ENCODE measurements at places on chromosomes 11 and 22. TPM values are rescaled to one million over a fixed set of nuclear protein-coding genes. Genes with fewer than 3 reads are reported as not detected.

The SULT4A1 gene
- total RNA-seq: 9.1 TPM

The TRIM29 gene
- total RNA-seq: 0.43 TPM

DNA sequence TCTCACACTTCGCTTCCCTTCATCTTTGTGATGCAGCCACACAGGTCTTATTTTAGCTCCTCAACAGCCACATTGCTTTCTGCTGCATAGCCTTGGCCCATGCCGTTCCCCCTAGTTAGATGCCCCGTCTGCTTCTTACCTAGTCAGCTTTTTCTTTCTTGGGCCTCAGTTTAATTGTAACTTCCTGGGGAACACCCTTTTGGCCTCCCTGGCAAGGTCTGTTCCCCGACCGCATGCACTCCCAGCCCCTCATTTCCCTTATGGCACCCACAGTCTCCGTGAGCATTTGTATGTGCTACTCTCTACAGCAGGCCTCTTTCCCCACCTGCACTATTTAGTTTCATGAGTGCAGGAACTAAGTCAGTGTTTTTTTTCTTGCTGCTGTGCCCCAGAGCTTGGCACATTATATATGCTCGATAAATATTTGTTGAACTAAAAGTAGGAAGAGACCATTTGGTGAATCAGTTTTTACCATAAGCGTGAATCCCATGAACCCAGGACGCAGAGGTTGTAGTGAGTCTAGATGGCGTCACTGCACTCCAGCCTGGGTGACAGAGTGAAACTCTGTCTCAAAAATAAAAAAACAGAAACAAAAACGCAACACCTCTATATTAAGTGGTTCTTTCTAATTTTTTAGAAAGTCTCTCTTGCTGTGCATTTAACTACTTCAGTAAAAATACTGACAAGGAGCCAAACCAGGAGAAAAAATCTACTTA is 38.5 kb downstream of the TNRC6B start:
- DNase-seq: no peak

DNA sequence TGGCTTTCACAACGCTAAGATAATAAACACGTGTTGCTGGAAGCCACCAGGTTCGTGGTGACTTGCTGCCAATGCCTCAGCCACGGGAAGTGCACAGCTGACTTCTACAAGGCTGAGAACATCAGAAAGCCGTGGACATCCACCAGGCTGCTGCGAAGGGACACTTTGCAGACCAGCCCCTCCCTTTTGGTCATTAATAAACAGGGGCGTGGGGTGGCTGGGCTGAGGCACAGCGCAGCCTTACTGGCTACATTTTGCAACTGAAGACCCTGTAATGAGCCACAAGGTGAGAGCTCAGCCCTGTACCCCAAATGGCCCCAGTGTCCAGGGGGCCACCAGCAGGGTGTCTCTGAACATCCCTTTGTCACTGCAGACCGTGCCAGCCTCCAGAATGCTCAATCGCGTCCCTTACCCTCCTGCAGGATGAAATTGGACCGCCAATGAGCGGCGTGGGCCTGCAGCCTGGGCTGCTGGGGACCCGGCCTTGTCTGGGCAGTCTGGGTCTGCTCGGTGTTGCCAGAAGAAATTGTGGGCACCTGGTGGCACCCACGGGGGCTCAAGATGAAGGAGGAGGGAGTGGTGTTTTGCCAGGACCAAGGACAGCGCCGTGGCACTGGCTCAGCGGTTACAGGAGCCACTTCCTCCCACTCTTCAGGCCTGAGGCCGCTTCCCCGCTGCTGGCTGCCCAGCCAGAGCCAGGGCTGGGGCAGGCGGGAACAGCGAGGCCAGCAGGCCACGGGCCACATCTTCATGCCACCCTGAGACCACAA is 181.9 kb downstream of the CTTN start:
- DNase-seq: no peak

The ESAM gene
- not detected for total RNA-seq

GRCh38 chr11:46326813-46327416 is 20.3 kb upstream of the DGKZ start:
- no peak for DNase-seq

The TMEM121B gene
- 6.7 TPM for total RNA-seq

GRCh38 chr11:61529537-61530225 is 21.1 kb downstream of the LRRC10B start:
- no peak for DNase-seq

GRCh38 chr11:76787911-76788596 is 4.9 kb downstream of the TSKU start:
- DNase-seq: no peak

GRCh38 chr22:24504540-24504939 is 9.4 kb downstream of the UPB1 start:
- DNase-seq: no peak

- no peak for DNase-seq
Observed at GRCh38 chr11:34665077-34665835, 44.4 kb downstream of the EHF start.

The HTR3B gene
- not detected for total RNA-seq

DNA sequence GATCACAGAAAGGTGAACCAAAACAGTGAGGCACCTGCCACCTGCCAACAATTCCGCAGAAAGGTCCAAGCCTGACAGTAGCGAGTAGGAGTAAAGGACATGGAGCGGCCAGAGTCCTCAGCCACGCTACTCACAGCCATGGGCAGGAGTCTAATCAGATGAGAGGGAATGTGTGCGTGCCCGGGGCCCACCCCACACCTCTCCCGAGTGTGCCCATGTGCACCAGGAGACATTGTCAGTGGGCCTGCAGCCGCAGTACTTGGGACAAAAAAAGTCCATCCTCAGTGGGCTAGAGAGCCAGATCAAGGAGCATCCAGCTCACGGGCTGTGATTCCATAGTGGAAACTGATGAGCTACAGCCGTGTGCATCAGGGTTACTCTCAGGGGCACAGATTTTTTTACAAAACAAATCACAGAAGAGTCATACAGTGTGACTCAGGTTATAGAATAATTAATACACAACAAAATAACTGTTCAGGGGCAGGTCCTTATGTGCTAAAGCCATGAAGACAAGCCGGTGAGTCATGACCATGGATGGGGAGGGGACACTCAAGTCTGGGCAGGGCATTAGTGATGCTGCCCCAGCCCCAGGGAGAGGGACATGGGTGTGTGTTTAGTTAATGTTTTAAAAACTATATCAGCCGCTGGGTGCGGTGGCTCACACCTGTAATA is 12.0 kb downstream of the SART1 start:
- DNase-seq: no peak

DNA sequence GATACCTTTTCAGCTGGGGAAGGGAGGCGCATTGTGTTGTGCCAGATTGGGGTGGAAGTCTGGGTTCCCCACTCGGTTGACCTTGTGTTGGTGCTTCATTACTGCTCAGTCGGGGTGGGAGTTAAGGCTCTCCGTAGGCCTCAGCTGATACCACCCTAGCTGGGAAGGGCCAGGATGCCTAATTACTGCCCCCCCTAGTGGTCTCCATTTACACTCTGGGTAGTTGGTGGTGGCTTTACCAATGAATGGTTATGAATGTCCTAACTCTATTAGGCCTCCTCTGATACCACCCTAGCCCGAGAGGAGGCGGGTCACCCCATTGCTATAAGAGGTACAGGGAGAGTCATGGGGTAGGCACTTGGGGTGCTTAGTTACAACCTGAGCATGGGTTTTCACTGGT is 27.5 kb upstream of the HIKESHI start:
- DNase-seq: peak; percentile 58

- no peak for DNase-seq
Observed at GRCh38 chr11:45087086-45087899, 59.1 kb upstream of the PRDM11 start.

The GGTLC3 gene
- not detected for total RNA-seq

The MICALL1 gene
- total RNA-seq: 32.1 TPM

The RAG2 gene
- total RNA-seq: not detected

GRCh38 chr22:30015846-30016245 is 64.4 kb upstream of the HORMAD2 start:
- DNase-seq: no peak

The CACNA1I gene
- total RNA-seq: 1.2 TPM

The MYEOV gene
- total RNA-seq: 0.86 TPM

DNA sequence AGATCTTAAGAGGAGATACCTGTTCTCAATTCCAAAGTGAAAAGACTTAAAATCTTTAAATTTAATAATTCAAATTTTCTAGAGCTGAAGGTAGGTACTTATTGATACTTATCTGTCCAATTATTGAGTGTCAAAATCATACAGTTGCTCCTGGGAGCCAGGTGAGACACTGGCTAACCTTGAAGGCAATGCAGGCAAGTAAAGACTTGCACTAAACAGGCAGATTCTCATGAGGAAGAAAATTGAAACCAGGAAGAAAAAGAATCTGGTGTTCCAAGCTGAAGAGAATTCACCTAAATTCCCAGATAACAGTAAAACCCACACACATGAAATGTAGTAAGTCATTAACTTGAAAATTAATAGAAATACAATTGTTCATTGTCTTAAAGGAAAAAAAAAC is 30.3 kb downstream of the VSIG10L2 start:
- no peak for DNase-seq

The FAM227A gene
- total RNA-seq: 3.8 TPM

- DNase-seq: no peak
Observed at GRCh38 chr11:112961751-112962578, 745 bp downstream of the NCAM1 start.

The SCN3B gene
- 1.1 TPM for total RNA-seq

GRCh38 chr11:68025047-68025446 is 5.4 kb upstream of the NDUFS8 start:
- no peak for DNase-seq

DNA sequence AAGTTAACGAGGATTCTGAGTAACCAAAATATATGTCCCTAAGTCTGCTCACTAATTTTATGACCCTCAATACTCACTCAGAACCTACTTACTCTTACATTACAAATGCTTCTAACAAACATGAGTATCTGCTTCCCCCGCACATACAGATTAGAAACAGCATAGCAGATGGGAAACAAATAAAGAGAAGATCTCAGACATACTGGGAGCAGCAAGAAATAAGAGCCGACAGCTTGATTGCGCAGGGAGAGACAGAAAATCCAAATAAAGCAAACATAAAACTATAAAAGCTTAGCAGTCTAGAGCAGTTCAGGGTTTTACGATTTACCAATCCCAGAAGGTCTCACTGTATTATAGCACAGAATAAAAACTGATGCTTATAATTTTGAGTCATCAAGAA is 89.1 kb upstream of the DBX1 start:
- DNase-seq: no peak

- no peak for DNase-seq
Observed at GRCh38 chr11:71940561-71941219, 11.8 kb downstream of the RNF121 start.

GRCh38 chr11:134330611-134331353 is 1.0 kb upstream of the GLB1L2 start:
- no peak for DNase-seq

GRCh38 chr11:124886978-124887666 is 10.5 kb downstream of the ROBO4 start:
- no peak for DNase-seq

- no peak for DNase-seq
Observed at GRCh38 chr22:39194098-39194497, 41.6 kb upstream of the CBX7 start.

GRCh38 chr11:98104249-98104648 is 916.5 kb upstream of the CNTN5 start:
- no peak for DNase-seq

The SYT12 gene
- 3.3 TPM for total RNA-seq

DNA sequence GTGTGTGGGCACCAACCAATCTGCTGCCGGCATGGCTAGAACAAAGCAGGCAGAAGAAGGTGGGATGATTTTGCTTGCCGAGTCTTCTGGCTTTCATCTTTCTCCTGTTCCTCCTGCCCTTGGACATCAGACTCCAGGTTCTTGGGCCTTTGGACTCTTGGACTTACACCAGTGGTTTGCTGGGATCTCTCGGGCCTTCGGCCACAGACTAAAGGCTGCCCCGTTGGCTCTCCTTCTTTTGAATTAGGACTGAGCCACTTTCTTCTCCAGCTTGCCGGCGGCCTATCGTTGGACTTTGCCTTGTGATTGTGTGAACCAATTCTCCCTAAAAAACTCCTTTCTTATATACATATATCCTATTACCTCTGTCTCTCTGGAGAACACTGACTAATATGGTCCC is 128.1 kb upstream of the TEAD1 start:
- no peak for DNase-seq

The OR10S1 gene
- total RNA-seq: not detected

- DNase-seq: no peak
Observed at GRCh38 chr22:36586271-36586670, 57.3 kb upstream of the EIF3D start.

DNA sequence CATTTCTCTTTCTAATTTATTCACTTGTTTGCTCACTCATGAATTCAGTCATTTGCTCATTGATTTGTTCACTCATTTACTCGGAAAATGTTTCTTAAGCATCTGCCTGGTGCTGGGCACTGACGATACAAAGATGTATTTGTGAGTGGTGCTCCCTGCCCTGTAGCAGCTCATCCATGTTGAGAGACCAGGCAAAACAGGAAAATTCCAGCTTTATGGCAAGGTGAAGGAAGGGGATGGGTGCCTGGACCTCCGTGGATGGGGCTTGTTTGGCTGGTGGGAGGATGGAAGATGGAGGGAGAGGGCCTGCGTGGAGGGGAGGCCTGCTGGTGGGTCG is 53.1 kb downstream of the TBC1D22A start:
- no peak for DNase-seq

- DNase-seq: no peak
Observed at GRCh38 chr11:100774859-100775258, 87.8 kb downstream of the ARHGAP42 start.

- no peak for DNase-seq
Observed at GRCh38 chr11:34513682-34514449, at the start of gene ELF5. Gene ELF5, minus strand, starts transcription at chr11:34513794. Its CDS starts 8,045 bp downstream, at chr11:34505749.

DNA sequence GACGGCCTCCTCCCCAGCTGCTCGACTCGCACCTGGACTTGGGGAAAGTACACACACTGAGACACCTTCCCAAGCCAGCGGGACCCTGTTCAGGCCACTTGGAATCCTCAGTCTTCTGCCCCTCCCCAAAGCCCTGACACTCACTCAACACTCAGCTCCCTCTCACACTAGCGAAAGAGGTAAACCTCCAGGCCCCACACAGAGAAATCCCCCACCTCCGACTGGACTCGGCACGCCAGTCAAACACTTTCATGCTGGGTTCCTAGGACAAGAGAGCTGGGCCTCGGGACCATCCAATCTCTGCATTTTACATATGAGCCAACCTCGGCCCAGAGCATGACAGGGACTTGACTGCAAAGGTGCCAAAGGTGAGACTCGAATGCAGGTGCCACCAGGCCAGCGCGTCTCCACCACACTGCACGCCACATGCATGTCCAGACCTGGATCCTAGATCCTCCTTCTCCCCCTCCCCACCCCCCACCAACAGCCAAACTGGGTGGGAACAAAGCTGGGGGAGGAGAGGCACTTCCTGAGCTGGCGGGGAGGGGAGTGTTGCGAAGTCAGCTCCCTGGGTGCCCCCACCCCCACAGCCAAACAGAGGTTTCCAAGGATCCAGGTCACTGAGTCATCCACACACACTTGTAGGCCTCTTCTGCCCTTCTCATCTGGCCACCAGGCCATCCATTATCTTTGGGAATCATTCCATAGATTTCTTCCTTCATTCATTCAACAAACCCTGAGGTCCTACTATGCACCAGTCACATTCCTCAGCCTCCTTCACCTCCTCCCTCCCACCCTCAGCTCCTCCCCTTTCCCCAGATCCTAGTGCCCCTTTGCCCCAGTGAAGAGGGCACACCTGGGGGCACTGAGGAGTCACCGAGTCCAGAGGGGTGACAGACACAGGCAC is 10.7 kb upstream of the CD5 start:
- DNase-seq: no peak

All from H1 (cell line).